Stomach (tissue), 19 donors: ENCODE measurements at places on chromosomes 7 and 10. TPM values are rescaled to one million over a fixed set of nuclear protein-coding genes. Genes with fewer than 3 reads are reported as not detected.

STAG3 gene
- not detected for total RNA-seq

DNA sequence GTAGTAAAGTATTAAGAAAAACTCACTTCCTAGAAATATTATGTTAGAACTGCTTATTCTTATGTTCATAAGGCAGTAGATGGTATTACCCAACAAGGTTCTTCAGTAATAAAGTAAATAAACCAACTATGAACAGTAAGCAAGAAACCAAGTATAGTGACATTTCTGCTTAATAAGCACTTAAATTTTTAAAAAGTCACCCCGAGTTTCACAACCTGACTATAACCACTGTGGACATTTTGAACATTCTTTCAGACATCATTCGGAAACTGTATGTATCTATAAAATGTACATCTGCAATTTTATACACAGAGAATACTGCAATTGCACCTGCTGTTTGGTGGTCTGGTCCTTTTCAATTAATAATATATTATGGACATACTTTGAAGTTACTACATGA is 1073.6 kb downstream of the XPNPEP1 start:
- no peak for DNase-seq

MYPN gene
- not detected for total RNA-seq

GALNT17 gene
- 8.4 TPM for total RNA-seq

- no peak for DNase-seq
Measured at GRCh38 chr7:1323178-1324027, 90.7 kb downstream of the UNCX start.

GRCh38 chr10:7251696-7252465 is 159.0 kb downstream of the SFMBT2 start:
- DNase-seq, result no peak

DNA sequence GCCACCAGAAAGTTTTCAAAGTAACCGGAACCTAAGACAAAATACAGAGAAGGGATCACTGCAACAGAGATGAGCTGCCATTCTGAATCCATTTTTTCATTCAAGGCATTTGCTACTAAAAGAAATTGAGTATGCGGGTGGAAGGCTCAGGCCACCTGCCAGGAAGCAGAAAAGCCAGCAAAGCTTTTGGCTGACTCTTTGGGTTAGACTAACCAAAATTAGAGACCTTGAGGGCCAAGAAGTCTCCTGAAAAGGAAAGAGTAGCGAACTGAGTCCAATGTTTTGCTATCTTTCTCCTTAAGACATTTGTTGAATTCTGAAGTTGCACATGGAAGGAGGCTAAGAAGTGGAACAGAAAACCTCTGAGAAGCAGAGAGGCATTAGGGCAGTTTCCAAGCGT is 79.0 kb downstream of the FAS start:
- no peak for DNase-seq

DNA sequence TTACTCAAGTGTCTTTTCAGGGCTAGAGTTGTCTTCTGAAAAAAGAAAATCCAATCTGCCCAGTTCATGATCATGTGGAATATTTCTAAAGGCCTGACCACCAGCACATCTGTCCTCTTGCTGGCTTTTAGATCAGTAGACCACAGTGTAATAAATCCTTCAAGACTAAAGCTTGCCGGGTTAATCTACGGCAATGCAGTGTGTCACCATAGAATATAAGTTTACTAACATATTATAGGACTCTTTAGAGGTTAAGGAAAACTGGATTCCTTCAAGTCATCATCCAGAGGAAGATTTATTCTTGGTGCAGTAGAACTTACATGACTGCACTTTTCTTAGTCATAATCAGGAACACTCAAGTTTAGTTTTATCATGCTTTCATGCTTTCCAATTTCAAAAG is 349.5 kb downstream of the SEMA3D start:
- no peak for DNase-seq

CAMK2B gene
- 0.92 TPM for total RNA-seq

DNA sequence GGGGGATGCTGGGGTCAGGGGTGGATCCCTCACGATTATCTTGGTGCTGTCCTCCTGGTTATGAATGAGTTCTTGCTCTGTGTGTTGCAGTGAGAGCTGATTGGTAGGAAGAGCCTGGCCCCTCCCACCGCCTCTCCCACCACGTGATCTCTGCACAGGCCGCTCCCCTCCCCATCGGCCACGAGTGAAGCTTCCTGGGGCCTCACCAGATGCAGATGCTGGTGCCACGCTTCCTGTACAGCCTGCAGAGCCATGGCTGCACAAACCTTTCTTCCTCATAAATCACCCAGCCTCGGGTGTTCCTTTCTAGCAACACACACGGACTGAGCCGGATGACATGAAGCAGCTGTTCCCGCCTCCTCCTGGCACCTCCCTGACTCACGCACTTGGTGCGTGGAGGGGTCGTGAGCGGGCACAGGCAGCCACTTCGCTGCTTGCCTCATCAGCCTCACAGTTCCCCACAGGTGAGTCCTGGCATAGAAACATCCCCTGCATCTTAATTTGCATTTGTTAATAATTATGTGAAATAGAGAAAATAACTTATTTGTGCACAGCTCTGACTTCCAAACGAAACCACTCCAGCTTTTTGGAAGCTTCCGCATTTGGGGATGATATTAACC is 210.8 kb downstream of the ADARB2 start:
- peak; percentile 12 for DNase-seq

UNCX gene
- total RNA-seq, result not detected

GRID2IP gene
- not detected for total RNA-seq

CPSF4 gene
- total RNA-seq, result 28.8 TPM

GRCh38 chr10:59623133-59624121 is 86.2 kb downstream of the SLC16A9 start:
- peak; percentile 58 for DNase-seq

DNA sequence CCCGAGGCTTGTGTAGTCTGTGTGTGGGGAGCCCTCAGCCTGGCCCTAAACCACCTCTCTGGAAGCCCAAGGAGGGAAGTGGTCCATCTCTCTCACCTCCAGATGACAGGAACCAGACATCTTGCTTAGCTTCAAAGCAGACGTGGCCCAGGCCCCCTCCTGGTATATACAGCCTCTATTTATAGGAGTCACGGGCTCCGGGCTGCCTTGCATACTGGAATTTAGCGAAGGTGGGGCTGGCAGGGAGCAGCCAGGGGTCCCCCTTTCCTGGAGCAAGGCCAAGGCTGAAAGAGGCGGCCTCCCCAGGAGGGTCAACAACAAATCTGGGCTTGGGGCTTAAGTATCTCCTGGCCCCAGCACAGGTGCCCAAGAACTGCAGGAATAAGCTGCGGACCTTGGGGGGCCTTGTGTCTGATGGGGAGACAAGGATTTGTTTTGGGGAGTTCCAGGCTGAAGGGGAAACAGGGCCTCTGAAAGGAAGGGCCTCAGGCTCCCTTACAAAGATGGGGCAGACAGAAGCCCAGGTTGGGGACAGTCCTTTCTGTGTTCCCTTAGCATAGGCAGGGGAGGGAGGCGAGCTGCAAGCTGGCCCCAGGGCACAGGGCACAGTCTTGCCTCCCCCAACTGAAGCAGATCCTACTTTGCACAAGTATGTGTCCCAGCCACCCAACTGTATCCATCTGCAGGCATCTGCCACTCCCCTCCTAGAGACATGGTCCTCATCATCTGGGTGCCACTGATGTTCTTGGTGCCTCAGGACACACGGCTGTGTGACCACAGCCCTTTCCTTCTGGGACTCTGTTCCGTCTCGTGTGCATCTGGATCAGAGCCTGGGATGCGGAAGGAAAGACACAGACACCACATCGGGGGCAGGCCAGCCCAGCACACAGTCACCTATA is 11.9 kb downstream of the ZCCHC24 start:
- DNase-seq, result peak; percentile 71

DNA sequence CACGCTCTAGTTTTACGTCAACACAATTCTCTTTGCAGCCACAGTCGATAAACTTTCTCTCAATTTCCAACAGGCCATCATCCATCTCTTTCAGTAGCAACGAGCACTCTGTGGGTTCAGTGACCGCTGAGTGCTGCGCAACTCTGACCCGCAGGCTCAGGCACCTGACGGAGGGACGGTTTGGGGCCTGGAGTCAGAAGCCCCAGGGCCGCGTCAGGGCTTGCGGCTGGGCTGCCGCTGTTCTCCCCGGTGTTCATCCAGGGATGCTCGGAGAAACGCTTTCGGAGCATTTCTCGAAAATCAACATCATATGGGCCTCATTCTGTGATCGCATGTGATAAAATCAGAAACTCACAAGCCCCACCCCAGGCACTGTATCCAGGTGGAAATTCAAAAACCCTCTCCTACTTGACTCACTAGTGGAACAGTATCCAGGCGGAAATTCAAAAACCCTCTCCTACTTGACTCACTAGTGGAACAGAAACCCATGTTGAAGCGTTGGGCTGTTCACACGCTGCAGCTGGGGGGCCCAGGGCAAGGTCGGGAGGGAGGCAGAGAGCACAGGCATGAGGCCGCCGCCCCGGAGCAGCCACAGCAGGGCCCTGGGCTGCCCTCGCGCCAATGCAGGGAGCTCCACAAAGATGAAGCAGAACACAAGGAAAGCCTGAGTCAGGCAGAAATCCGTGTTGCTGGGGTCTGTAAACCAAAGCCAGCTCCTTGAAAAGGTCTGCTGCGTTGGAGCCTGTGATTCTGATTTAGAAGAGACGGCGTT is 73.3 kb upstream of the NKX6-2 start:
- DNase-seq, result no peak

DNA sequence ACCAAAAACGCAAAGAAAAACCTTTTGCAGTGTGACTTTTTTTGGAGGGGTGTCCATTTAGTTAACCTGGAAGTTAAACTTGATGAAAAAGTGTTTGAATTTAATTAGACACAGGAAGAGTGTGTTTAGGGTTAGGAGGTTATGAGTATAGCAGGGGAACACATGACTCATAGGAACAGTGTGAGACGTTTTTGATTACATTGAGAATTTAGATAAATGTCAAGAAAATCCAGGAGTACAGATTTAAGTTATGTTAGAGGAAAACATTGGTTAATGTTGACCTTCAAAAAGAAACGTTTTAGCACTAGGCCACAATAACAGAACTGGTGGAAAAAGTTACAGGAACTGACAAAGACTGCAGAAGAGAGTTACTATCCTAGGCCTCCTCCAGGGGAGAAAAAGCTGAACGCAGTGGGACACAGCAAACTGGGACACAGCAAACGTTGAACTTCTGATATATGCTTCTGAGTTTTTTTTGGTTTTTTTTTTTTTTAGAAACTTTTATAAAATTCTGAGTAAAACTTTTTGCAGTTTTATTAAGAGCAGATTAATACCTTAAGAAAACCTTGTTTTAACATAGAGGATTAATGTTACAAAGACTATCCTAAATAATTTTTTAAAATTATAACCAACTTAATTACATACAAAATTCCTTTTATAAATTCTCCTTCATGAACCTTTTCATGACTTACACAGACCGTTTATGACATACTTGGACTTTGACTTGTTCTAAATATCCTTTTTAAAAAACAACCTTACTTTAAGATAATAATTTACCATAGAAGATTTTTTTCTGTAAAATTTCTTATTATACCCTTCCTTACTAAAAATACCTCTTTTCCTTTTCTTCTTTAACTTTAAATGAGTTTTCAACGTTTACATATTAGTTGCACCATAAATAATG is 22.2 kb downstream of the LANCL2 start:
- peak; percentile 17 for DNase-seq

DNA sequence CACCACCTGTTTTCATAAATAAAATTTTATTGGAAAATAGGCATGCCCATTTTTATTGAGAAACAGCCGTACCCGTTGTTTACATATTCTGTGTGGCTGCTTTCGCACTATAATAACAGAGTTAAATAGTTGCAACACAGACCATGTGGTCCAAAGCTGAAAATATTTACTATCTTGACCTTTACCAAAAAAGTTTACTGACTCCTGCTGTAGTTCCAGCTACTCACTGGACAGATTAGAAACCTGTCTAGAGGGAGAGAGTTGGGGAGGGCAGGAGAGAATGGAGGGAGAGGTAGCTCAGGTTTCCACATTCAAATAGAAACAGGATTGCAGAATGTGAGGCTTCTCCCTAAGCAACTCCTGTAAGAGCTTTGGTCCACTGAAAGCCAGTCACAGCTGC is 55.1 kb upstream of the GLCCI1 start:
- DNase-seq, result no peak

GRCh38 chr10:82572744-82573143 is 697.8 kb downstream of the NRG3 start:
- no peak for DNase-seq

RAB19 gene
- not detected for total RNA-seq

DNA sequence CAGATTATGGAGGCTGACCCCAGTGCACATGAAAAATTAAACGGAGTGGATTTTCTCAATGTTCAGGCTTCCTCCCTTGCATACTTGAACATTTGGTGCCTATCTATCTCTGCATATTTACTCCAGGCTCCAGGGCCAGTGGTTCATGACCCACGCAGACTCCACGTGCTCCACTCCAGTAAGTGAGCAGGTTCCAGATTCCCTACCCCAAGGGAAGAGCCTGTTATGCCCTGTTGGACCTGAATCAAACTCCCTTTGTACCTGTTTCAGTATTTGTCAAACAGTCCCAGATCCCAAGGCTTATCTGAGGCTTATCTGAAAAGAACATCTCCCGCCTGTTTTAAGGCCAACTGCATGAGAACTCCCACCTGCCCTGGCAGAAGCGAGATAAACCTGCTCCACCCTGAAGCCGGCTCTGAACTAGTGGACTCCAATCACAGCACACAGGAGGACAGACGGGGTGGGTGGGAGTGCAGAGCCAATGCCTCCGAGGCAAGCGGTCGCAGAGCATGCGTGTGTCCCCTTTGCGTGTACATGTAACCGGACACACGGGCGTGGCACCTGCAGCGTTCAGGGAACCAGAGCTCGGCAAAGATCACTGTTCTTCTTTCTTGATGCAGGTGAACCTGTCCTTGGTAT is 2.3 kb upstream of the FUOM start:
- DNase-seq, result peak; percentile 33

LRRD1 gene
- total RNA-seq, result not detected

DNA sequence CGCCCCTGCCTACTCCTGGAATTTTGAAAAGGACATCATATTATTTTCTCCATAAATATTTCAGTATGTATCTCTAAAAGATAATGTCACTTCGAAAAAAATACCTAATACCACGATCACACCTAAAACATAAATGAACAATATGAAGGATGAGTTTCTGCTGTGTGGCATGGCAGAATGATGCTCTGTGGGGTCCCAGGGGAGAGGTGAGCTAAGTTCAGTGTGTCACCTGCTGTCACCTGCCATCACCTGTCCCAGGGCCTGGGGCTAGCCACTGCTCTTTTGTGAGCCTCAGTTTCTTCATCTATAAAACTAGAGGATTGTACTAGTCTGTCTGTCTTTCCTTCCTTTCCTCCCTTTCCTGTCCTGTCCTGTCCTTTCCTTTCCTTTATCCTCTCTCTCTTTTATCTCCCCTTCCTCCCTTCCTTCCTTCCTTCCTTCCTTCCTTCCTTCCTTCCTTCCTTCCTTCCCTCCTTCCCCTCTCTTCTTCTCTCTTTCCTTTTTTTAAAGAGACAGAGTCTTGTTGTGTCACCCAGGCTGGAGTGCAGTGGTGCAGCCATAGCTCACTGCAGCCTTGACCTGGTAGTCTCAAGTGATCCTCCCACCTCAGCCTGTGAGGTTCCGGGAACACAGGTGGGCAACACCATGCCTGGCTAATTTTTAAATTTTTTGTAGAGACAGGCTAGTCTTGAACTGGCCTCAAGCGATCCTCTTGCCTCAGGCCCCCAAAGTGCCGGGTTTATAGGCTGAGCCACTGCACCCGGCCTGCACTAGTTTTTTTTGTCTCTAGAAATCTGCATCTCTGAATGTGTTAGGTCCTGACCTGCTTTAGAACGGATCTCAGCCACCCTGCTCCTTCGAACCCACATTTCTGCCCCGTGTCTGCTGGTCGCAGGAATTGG is 43.1 kb downstream of the CUX1 start:
- no peak for DNase-seq

- DNase-seq, result no peak
Measured at GRCh38 chr10:91420868-91421267, 10.7 kb downstream of the HECTD2 start.

TBL2 gene
- total RNA-seq, result 31.6 TPM

- peak; percentile 31 for DNase-seq
Measured at GRCh38 chr7:140342727-140343514, 55.4 kb downstream of the SLC37A3 start.
